Activated CD4-positive, alpha-beta T cell treated with anti-CD3 and anti-CD28 coated beads, Interleukin-2, Interleukin-4, amounts not matched to agents 100 ng/mL and 50 ng/mL, durations not matched to agents 16 hours and 8 hours (primary cell): ENCODE measurements at places on chromosomes 13 and 19.

- DNase-seq = peak; percentile 74
Measured at GRCh38 chr19:12666265-12667048, at the start of the genes MAN2B1 and WDR83. Gene MAN2B1, minus strand, starts transcription at chr19:12666742. Its CDS starts 41 bp downstream, at chr19:12666701. Gene WDR83, plus strand, starts transcription at chr19:12666807. Its CDS starts 2,984 bp downstream, at chr19:12669791.

DNA sequence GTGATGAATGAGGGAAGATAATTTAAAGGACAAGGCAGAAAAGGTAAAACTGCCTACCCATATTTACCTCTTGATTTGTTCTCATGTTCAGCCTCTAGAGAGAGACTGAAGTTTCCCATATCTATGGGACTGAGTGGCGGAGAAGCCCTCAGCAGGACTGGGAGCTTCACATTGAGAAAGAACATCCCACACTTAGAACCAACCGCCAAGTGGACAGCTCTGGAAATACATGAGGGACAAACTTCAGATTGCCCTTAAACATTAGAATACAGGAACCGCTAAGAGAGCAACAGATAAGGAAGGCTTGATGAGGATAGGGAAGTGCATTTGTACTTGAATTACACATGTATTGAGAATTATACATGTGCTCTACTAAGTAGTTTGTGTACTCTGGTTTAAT, 316.0 kb upstream of the MIR17HG start:
- no peak for DNase-seq

GRCh38 chr19:13100841-13101589, 1.6 kb downstream of the LYL1 start:
- no peak for DNase-seq

GRCh38 chr13:108629181-108629752, at the start of gene MYO16:
Gene MYO16, plus strand, starts transcription at chr13:108629611. Its CDS starts 234 bp downstream, at chr13:108629845.
- no peak for DNase-seq

DNA sequence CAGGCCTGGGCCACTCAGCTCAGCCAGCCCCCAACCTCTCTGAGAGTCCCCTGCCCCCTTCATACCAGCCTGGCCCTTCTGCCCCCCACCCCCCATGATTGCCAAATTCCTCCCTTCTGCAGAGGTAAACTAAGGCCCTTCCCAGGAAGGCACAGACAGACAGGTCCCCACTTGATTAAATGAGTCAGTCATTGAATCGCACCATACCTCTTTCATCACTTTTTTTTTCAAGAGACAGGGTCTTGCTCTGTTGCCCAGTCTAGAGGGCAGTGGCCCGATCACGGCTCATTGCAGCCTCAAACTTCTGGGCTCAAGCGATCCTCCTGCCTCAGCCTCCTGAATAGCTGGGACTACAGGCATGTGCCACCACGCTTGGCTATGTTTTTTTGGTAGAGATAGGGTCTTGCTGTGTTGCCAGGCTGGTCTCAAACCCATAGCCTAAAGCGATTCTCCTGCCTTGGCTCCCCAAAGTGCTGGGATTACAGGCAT, 6.0 kb downstream of the PODNL1 start:
- DNase-seq = no peak

DNA sequence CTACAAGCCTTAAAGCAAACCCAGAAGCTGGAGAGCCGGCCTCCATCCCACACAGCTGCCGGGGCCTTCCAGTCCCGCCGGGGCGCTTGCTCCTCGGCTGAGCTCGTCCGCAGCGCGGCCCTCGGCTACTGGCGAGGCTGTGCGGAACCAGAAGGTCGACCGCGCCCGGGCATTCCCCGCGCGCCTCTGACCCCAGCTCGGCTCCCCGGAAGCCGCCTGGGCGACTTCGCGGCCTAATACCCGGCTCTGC, 863 bp downstream of the ANKRD10 start:
- no peak for DNase-seq

GRCh38 chr13:36377826-36378468, 31.8 kb upstream of the SPART start:
- no peak for DNase-seq

GRCh38 chr19:55071129-55071502, 4.6 kb upstream of the EPS8L1 start:
- no peak for DNase-seq

GRCh38 chr19:1647501-1648458, 4.6 kb downstream of the TCF3 start:
- no peak for DNase-seq

- no peak for DNase-seq
Measured at GRCh38 chr19:53389978-53390377, 5.0 kb upstream of the ZNF765 start.

- DNase-seq = no peak
Measured at GRCh38 chr13:98048265-98048664, 94.6 kb upstream of the FARP1 start.

GRCh38 chr19:38542040-38542439, 75.7 kb downstream of the MAP4K1 start:
- no peak for DNase-seq

DNA sequence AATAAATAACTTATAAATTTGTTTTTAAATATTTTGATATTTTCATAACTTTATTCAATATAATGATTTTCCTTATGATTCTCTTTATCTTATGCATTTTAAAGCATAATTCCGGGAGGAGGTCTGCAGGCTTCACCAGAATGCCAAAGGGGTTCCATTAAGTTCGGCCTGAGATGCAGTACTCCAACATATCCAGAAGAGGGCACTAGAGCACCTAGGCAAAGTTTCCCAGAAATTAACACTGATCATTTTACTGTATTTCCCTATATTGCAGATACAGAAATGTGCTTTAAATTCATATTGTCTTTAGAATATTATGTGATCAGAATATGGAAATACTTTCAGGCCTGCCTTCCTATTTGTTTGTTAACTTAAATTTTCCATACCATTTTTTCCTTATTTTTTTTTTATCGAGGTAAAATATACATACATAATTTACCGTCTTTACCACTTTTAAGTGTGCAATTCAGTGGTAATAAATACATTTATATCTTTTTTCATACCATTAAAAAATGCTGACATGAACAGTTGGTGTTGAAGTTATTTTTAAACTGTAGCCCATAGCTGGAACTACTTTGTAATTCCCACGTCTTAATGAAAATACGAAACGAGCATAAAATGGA, 58.9 kb upstream of the TM9SF2 start:
- DNase-seq = peak; percentile 72

- no peak for DNase-seq
Measured at GRCh38 chr19:15923702-15924101, 10.6 kb downstream of the CYP4F11 start.

DNA sequence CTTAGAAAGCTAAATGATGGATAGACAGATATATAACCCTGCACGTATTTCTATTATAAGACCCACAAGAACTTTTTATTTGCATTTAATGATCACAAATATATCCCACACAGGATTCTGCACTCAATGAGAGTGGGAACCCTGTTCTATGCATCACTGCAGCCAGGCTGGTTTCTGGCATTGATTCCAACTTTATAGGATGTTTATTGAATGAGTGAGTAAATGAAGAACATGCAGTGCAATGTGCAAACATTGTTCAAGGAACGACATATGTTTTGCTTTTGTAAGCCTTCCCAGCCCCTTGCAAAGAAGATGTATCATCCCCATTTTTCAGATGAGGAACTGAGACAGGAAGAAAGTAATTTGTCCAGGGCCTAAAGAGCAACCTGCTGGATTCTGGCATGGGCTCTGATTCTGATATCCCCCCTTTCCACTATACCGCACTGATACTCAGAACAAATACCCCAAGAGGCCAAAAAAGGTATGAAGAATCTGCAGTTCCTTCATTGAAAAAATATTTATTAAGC, 246.3 kb downstream of the LACC1 start:
- no peak for DNase-seq

DNA sequence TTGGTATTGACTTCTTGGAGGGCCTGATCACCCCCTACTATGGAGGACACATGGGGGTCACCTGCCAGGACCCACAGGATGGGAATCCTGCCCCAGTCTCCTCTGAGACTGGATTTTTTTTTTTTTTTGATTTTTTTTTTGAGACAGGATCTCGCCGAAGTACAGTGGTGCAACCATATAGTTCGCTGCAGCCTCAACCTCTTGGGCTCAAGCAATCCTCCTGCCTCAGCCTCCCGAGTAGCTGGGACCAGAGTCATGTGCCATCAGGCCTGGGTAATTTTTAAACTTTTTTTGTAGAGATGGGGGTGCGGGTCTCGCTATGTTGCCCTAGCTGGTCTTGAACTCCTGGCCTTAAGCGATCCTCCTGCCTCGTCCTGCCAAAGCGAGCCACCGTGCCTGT, 14.2 kb upstream of the ADGRE5 start:
- no peak for DNase-seq

- no peak for DNase-seq
Measured at GRCh38 chr19:58498316-58499020, 13.3 kb downstream of the SLC27A5 start.

GRCh38 chr19:57819475-57820148, 4.9 kb upstream of the ZNF552 start:
- peak; percentile 91 for DNase-seq

DNA sequence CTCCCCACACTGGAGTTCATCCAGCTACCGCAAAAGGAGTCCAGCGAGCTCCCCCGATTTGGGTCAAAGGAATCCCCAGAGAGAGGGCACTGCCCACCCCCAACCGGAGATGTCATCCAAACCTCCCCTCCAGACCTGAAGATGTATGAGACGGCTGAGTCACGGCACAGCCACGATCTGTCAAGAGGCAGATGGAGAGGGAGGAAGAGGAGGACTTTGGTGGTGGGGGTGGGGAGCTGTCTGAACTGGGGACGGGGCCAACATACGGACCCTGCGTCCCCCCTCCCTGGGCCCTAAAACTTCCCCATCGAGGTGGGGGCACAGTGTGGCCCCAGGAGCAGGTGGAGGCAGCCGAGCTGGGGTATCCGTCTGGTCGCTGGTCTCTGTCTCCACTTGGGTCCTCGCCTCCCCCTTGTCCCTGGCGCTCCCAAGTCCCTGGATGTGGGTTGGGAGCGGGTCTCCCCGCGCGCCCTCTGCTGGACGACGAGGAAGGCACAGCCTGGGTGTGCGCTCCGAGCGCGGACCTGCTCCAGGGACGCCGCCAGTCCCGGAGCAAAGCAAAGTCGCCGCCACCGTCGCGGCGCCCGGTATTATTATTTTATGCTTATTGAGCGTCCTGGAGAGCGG, 3.8 kb downstream of the PDE4A start:
- DNase-seq = peak; percentile 72

DNA sequence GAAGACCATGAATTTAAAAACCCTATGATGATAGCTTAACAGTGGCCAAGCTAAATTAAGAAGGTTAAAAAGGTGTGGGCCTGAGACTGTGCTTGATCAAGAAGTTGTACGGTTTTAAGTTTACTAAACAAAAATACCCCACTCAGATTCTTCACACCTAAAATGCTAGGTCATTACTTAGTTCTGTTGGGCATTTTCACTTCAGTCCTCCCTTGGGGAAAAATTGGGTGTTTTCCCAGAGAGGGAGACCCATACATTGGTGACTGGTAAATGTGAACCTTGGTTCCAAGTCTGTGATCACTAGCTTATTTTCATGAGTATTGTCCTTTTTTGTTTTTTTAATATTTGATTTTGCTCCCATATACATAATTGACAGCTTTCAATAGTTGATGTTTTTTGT, 44.4 kb downstream of the MTUS2 start:
- DNase-seq = no peak

- no peak for DNase-seq
Measured at GRCh38 chr13:110436276-110436675, 125.2 kb downstream of the RAB20 start.

GRCh38 chr19:6717441-6717971, 2.9 kb downstream of the C3 start:
- DNase-seq = no peak

GRCh38 chr13:54999399-54999907, 1970.8 kb downstream of the OLFM4 start:
- no peak for DNase-seq

- DNase-seq = no peak
Measured at GRCh38 chr13:24323036-24323738, 13.8 kb downstream of the C1QTNF9 start.

DNA sequence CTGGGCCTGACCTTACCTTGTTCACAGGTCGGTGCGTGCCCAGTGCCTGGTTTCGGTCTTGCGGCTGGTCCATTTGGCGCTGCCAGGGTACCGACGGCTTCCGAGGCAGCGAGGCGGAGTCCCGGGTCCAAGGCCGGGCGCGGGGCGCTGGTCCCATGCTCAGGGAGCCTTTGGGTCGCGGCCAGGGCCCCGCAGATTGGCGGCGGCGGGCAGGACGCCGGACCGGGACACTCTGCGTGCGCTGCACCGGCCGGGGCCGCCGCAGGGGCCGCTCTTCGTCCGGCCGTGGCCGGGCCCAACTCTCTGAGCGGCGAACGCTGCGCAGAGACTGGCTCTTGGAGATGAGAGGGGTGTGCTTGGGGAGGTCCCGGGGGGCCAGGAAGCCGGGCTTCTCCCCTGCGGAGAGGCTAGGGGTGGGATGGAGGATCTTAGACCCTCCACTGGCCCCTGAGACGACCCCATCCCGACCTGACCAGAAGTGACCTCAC, 3.4 kb upstream of the WIZ start:
- DNase-seq = no peak

GRCh38 chr19:13700621-13701020, 63.7 kb upstream of the MRI1 start:
- DNase-seq = no peak

- DNase-seq = peak; percentile 29
Measured at GRCh38 chr19:49020931-49021895, 2.9 kb downstream of the CGB3 start.

DNA sequence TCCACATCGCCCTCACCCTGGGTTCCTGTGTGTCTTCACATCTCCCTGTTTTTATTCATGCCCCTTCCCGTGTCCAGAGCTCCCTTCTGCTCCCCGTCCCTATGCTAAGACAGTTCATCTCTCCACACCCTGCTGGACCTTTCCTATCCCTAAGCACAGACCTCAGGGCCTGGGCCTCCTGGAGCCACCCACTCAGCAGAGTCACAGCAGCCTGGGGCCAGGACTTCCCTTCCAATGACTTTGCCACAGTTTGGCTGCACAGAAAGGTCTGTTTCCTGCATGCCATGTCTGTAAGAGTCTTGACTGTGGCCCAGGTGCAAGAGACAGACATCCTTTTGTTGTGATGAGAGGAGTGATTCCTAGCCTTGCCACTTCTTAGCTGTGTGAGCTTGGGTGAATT, 470.7 kb downstream of the TSHZ3 start:
- no peak for DNase-seq

DNA sequence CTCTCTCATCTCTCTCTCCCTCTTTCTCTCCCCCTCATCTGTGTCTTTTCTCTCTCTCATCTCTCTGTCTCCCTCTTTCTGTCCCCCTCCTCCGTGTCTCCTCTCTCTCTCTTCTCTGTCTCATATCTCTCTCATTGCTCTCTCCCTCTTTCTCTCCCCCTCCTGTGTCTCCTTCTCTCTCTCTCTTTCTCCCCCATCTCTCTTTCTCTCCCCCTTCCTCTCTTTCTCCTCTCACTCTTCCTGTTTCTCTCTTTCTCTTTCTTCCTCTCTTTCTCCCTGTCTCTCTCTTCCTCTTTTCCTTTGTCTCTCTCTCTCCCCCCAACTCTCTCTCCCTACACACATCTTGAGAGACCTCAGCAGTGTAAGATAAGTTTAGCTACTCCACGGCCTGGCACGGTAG, 4.9 kb upstream of the RDH13 start:
- no peak for DNase-seq

- no peak for DNase-seq
Measured at GRCh38 chr13:27489456-27489855, 39.1 kb upstream of the MTIF3 start.

GRCh38 chr13:98581971-98582702, 5.2 kb upstream of the STK24 start:
- no peak for DNase-seq

GRCh38 chr19:2700660-2701360, 1.7 kb downstream of the GNG7 start:
- DNase-seq = no peak
